ENCODE measurements at places on chromosomes 1 and 21.

- DNase-seq = no peak
These were observed 6.2 kb downstream of the DISP3 start for GRCh38 chr1:11485191-11485590.

DNA sequence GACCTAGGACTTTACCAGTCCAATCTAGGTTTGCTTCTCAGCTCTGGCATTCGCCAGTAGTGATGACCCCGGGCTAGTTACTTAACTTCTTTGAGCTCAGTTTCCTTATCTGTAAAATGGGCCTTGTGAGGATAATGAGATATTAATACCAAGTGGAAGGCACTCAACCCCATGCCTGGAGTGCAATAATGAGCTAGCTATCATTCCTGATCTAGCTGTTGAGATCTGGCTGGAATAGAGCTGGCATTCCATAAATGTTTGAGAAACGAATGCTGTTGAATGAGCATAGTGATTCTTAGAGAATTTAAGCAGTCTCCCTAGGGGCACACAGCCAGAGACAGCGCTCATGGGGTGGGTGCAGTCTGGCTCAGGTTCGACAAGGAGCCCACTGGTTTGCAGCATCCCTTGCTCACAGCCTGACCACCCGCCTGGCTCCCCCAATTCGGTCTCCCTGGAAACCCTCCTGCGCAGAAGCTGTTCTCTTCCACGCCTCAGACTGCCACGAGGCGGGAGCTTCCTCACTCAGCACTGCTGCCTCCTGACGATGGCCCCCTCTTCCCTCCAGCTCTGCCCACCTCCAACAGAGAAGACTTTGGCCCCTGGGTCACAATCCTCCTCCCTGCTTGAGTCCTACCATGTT, 32.5 kb downstream of the DHCR24 start:
- no peak for DNase-seq

GRCh38 chr21:15826147-15826780, 96.5 kb downstream of the USP25 start:
- DNase-seq = no peak

- no peak for DNase-seq
These were observed 20.2 kb downstream of the PEA15 start for GRCh38 chr1:160225345-160225744.

DNA sequence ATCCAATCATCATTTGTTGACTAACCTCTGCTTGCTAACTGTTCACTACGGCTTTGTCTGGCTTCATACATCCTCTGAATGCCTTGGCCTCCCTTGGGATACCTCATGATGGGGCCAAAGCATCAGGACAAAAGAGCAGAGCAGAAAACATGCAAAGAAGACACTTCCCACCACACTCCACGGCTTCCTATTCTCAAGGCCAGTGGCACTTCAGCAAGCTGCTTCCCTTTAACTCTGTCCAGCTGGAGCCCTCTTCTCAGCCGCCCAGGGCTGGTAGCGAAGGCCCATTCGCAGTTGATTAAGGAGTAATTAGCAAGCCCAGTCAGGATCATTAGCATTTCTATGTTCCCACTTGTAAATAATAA, 224.3 kb upstream of the FGGY start:
- DNase-seq = no peak

DNA sequence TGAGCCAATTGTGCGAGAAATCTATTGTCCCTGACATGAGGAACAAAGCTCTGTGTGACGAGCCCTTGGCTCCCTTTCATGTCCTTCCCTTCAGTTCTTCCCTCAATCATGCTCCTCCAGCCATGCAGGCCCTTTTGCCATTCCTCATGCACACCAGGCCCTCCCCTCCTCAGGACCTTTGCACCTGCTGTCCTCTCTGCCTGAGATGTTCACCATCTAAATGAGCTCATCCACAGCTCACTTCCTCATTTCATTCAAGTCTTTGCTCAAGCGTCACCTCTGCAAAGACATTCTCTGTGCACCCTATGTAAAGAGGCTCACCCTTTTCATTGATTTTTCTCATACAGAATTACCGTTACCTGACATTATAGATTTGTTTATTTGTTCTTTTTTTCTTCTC, 43.7 kb downstream of the C8B start:
- no peak for DNase-seq

DNA sequence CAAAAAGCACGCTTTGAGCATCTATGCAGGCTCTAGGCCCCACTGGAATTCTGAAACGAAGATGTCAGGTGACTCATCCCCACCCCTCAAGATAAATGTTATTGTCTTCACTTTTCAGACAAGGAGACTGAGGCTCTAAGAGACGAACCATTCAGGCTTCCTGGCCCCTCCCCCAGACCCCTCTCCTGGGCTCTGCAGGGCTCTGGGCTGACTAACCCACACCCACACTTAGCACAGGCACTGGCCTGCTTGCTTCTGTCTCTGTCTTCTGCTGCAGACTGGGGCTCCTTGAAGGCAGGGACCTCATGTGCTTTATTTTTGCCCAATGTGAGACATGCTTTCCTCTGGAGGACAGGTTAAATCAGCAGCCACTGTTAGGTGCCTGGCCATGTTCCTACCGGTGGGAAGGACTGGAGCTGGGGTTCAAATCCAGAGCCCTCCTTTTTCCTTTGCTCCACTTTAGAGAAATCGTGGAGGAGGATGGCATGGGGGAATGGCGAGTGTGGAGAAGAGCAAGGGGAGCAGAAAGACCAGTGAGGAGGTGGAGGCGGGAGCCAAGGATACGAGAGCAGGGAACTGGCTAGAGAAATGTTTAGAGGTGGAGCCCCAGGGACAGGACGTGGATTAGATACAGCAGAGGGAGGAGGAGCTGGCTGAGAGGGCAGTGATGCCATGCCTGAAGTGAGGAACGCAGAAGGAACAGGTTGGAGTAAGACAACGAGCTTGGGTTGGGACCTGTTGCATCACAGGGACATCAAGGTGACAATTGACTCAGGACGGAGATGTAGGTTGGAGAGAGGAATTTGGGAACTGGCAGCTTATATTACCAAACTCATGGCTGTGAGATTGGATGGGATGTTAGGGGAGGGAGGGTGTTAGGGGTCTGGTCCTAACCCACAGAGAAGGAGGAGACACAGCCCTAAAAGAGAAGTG, 1.7 kb downstream of the TMEM125 start:
- DNase-seq = no peak

Data from stimulated activated CD8-positive, alpha-beta memory T cell treated with anti-CD3 and anti-CD28 coated beads, Interleukin-2, amount 100 ng/mL, for 1 hour (primary cell).